ENCODE measurements at places on chromosomes 13 and 19.

- DNase-seq = no peak
Observed at GRCh38 chr13:102693776-102694175, 1.1 kb downstream of the METTL21C start.

GRCh38 chr19:42113641-42114348, 18.5 kb downstream of the POU2F2 start:
- peak; percentile 93 for DNase-seq

GRCh38 chr19:56372281-56372680, 21.1 kb downstream of the ZNF582 start:
- no peak for DNase-seq

DNA sequence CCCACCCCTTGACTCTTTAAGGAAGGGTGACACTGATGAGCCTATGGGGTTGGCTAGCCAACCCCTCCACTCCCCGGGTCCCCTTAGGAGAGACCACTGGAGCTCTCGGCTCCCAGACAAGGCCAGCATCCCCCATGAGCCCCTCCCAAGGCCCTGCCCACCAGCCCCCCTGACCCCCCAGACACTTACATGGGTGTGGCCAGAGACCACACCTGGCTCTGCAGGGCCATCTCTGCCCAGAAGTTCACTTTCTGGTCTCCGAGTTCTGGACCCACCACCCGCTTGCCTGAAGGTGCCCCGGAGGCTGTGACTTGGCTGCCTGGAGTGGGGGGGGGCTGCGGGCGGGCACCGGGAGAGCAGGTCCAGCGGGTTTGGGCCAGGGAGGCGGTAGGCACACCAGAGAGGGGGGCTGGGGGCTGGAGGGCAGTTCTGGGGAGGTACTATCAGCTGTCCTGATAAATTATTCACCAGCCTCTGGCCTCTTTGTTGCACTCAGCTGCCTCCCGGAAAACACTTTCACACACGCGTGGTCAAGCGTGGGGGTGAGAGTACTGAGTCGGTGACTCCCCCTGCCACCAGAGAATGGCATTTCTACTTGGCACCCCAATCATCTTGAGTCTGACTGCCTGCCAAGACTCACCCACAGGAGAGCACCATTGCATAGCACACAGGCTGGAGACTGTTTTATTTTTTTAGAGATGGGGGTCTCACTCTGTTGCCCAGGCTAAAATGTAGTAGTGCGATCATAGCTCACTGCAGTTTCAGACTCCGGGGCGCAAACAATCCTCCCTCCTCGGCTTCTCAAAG, at the start of gene PALM3:
PALM3 (minus strand) TSS at position 326 of the 807 bp plus-strand sequence; CDS start at position 230, 96 bp downstream.
- no peak for DNase-seq

- no peak for DNase-seq
Observed at GRCh38 chr19:11519138-11519537, 9.8 kb downstream of the ECSIT start.

GRCh38 chr13:42181381-42181953, 90.5 kb upstream of the AKAP11 start:
- DNase-seq = no peak

DNA sequence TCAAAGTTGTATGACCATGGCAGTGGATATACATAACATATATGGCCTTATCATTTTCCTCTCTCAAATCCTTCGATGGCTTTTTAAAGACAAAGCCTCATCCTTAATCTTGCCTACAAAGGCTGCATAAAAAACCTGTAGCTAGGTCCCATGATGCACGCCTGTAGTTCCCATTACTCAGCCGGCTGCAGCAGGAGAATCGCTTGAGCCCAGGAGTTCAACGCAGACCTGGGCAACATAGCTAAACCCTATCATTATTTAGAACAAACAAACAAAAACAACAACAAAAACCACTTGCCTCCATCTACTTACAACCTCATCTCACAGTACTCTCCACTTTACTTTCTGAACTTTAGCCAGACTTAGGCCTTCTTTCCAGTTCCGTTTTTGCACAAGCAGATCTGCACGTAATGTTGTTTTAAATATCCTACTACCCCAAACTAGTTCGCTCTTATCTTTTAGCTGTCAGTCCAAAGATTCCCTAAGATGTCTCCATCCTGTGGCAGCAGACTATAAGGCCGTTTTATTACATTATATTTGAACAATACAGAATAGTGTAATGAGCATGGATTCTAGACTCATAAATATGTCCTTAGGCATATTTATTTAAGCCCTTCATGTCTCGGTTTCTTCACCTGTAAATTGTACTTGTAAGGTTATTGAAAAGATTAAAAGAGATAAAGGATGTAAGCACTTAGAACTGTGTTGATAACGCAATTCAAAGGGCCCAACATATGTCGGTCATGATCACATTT, 969 bp upstream of the POMP start:
- DNase-seq = no peak

- DNase-seq = no peak
Observed at GRCh38 chr13:104034891-104035290, 968.7 kb upstream of the SLC10A2 start.

DNA sequence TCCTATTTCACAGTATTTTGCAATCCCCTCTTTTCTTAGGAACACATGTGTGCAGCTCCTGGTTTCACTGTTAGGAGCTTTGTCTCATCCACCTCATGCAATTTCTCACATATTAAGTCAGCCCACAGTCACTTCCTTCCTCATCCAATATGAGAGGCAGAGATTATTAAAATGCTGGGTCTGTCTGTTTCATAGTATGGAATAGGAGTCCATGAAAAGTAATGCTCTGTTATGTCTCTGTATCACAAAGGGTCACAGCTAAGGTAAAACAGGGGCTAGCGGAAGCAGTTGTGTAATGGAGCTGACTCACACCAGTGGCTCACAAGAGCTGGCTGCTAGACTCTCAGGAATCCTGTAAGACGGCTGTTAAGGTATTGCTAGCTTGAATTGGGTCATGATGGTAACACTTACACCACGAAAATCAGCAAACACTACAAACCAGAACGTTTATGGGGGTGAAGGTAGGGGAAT, 216.5 kb downstream of the EFNB2 start:
- DNase-seq = peak; percentile 66

DNA sequence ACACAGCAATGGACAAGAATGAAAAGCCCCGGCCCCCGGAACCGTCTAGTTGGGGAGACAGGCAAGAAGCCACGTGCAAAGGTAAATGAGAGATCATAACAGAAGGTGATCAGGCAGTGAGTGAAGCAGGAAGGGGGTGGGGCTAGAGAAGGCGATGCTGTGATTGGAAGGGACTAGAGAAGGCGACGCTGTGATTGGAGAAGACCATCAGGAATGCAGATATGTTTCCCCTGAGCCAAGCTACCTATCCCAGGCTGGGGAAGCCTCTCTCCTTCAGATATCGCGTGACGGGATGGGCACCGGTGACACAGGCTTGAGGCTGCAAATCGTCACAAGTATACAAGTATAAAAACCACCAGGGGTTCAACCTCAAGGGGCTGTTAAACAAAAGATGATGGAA, 21.8 kb downstream of the DCAF15 start:
- DNase-seq = no peak

GRCh38 chr19:47351548-47351947, 2.4 kb downstream of the DHX34 start:
- DNase-seq = no peak

GRCh38 chr19:44530777-44531176, 1.3 kb upstream of the CEACAM20 start:
- DNase-seq = no peak

DNA sequence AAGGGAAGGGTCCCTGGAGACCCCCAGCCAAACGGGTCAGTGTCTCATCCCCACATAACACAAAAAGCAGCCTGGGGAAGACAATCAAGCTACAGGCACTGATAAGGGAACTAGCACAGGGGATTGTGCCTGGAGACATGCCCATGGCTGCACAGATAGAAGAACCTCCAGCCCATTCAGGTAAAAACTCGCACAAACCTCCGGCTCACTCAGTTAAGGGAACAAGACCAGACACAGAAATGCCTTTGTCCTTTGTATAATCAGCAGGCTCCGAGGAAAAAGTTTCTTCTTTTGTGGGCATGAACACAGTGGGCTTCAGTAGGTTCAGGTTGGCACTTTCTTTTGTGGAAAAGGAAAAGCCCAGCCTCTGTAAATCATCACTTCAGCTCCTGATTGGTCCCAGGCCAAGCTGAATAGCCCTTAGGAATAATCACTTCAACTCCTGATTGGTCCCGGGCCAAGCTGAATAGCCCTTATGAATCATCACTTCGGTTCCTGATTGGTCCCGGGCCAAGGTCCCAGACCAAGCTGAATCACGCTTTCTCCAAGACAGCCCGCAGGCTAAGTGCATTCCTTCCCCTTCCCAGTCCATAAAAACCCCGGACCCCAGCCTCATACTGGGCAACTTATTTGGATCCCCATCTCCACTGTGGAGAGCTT, 5.0 kb upstream of the ZNF230 start:
- no peak for DNase-seq

DNA sequence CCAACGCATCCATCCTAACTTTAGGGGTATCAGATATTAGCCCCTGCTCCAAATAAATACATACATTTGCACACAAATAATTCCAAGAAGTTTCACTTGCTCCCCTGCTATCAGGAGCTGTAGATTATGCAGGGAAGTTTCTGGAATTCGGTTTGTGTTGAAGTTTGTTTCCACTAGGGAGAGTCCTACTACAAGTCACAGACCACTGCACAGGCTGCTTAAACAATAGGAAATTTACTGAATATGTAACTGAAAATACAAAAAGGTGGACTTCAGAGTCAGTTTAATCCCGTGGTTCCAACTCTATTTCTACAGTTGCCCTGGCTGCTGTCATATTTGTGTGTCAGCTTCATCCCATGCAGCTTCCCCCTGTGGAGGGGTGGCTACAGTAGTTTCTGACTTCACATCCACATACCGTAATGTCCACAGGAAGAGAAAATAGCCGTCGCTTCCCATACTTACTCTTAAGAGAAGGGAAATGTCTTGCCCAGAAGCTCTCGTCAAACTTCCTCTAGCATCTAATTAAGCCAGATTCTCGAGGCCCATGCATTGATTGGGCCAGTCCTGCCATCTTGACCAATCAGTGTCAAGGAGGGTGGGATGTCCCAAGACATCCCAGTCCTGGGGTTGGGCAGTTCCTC, 286.6 kb downstream of the COG6 start:
- DNase-seq = no peak

GRCh38 chr19:4319067-4319718, 14.8 kb downstream of the FSD1 start:
- no peak for DNase-seq

DNA sequence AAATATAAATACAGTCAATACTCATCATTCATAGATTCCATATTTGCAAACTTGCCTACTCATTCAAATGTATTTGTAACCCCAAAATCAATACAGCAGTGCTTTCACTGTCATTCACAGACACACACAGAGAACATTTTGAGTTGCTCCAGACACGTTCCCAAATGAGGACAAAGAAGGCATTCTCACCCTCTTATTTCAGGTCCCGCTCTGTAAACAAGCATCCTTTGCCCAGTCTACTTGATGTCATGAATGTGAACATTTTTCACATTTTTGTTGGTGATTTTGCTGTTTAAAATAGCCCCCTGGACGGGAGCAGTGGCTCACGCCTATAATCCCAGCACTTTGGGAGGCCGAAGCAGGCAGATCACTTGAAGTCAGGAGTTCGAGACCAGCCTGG, 15.5 kb downstream of the C19orf47 start:
- DNase-seq = no peak

DNA sequence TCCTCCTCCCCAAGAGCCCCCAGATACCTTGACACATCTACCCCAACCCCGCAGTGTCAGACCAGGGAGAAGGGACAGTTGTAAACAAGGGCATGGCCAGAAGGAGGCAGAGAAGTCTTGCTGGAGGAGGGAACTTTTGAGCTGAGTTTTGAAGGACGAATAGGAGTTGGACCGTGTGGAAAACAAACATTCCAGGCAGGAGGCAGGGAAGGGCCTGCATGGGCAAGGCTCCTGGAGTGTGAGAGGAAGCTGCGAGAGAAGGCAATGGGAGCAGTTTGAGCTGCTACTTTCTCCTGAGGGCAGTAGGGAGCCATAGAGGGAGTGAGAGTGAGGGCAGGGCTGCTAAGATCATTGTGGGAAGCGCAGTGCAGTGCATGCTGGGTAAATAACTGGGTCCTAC, 23.3 kb downstream of the IL12RB1 start:
- no peak for DNase-seq

DNA sequence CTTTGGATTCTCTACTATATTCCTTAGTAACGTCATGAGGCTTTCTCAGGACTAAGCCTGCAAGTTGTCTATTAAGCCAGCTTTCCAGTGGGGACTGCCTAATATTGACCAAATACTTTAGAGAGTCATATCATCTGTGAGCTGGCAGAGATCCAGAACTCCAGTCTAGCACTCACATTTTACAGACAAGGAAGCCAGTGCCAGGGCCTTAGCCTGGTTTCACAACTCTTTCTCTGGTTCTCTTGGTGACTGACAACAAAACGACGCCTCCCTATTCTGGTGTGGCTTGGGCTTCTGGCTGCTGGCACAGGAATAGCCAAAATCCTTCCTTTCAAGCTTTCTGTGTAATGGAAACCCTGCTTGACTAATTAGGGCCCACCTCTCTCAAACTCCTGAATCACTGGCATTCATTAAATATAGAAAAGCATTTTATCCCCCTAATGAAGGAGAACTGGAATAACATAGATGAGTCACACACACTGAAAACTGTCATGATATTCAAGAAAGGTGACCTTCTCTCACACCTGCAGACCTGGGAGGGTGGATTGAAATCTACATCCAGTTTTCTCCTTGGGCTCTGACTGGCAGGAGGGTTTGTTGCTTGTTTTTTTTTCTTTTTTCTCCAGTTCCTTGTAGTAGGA, 75.2 kb upstream of the UBL3 start:
- DNase-seq = no peak

DNA sequence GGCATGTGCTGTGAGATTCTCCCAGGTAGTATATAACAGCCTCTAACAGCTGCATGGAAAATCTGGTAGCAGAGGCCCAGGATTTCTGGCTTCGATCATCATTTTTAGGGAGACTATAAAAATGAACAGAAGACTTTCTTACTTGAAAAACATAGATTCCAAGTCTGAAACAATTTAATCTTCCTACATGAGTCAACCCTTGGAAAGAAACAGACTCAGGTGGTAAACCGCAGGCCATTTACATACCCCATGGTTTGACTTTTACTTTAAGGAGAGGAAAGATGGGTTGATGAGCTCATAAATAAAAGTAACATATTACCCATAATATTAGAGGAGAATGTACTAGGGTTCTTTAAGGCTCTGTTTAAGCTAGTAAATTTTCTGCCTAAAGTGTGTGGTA, 121.6 kb downstream of the CYSLTR2 start:
- DNase-seq = peak; percentile 56

GRCh38 chr19:19170053-19170872, at the start of gene MEF2B:
Gene MEF2B, minus strand, starts transcription at chr19:19170263. Its CDS starts 19,528 bp downstream, at chr19:19150735.
- no peak for DNase-seq

GRCh38 chr13:49608651-49609331, 19.5 kb upstream of the ARL11 start:
- DNase-seq = no peak
